ENCODE measurements at places on chromosomes 1 and 21. TPM values are rescaled to one million over a fixed set of nuclear protein-coding genes. Genes with fewer than 3 reads are reported as not detected.

Gene HMCN1
- total RNA-seq, result 30.5 TPM

Gene ZNF362
- 1.7 TPM for total RNA-seq

Gene OR10T2
- total RNA-seq, result not detected

Gene CFHR1
- total RNA-seq, result 0.25 TPM

Gene LCE1A
- not detected for total RNA-seq

Gene C1QB
- not detected for total RNA-seq

Gene KRTAP12-2
- not detected for total RNA-seq

Gene ASAP3
- total RNA-seq, result 23.6 TPM

Gene CTPS1
- total RNA-seq, result 56.4 TPM

Gene LIN28A
- not detected for total RNA-seq

Gene FABP3
- 52.1 TPM for total RNA-seq

Gene IVL
- 1.7 TPM for total RNA-seq

Gene RAB25
- total RNA-seq, result not detected

Gene DISC1
- 4.6 TPM for total RNA-seq

Gene DCST2
- 0.11 TPM for total RNA-seq

Measured in uterine smooth muscle cell (primary cell).